Liver (tissue), 10 donors: ENCODE measurements at places on chromosomes 4 and X.

DNA sequence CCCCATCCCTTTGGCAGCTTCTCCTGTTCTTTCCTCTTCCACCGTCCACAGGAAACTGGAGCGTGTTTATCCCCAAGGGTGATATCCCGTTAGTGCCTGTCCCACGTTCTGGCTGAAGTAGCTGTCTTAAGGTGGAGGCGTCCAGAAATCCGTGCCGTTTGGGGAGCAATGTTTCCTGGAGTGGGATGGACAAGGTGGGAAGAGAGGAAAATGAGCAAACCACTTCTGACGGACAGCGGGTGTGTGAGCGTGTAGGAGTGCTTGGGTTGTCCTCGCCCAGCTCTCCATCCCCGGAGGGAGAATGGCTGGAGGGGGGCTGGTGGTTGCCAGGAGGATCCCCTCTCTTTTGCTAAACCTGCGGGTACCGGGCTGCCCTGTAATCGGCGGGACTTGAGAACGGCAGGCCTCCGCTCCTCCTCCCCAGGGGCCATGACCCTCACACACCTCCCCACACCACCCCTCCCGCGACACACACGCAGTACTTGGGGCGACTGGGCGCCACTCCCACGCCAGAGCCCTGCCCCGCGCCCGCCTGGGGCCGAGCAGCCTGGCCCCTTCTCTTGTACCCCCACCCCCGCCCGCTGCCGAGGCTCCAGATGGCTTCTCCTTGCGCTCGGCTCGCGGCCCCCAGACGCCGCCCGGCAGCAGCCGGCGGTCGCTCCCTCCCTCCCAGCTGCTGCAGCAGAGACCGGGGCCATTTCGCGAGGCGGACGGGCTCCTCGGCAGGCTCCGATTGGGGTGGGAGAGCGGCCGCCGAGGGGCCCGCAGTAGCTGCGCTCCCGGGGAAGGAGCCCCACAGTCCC lies 13.9 kb upstream of the PRDM8 start:
- DNase-seq: no peak

- DNase-seq: no peak
Measured at GRCh38 chr4:32661229-32661628, 1941.1 kb downstream of the PCDH7 start.

GRCh38 chr4:26899991-26900390 lies 39.4 kb downstream of the STIM2 start:
- no peak for DNase-seq

- no peak for DNase-seq
Measured at GRCh38 chr4:87785731-87786509, 13.4 kb upstream of the IBSP start.

DNA sequence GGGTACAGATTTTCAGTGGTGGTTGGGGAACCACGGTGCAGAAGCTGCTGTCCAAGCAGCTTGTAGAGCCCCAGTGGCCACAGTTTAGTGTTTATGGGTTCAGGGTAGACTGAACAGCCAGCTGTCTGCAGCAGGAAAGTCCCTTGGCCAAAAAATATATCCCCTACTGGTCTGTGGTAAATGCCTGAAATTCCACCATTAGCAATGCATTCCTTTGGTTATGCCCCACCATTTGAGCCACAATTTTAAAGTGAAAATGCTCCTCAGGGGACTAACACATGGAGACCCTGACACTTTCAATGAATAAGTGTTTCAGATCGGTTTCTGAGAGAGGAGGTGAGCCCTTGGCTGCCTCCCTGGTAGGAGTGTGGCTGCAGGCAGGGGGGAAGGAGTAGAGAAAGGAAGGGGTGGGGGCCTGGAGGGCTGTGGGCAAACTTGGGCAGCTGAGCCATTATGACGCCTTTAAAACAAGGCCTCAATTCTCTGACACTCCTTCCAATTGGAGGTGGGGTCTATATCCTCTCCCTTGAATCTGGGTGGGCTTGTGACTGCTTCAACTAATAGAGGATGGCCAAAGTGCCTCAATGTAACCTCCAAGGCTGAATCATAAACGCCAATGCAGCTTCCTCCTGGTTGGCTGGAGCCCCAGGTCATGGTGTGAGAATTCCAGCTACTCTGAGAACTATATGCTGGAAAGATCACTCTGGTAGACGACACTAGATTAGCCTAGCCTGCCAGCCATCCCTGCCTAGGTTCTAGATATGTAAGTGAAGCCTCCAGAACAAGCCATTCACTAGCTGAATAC lies 75.8 kb upstream of the ATP6AP2 start:
- no peak for DNase-seq

DNA sequence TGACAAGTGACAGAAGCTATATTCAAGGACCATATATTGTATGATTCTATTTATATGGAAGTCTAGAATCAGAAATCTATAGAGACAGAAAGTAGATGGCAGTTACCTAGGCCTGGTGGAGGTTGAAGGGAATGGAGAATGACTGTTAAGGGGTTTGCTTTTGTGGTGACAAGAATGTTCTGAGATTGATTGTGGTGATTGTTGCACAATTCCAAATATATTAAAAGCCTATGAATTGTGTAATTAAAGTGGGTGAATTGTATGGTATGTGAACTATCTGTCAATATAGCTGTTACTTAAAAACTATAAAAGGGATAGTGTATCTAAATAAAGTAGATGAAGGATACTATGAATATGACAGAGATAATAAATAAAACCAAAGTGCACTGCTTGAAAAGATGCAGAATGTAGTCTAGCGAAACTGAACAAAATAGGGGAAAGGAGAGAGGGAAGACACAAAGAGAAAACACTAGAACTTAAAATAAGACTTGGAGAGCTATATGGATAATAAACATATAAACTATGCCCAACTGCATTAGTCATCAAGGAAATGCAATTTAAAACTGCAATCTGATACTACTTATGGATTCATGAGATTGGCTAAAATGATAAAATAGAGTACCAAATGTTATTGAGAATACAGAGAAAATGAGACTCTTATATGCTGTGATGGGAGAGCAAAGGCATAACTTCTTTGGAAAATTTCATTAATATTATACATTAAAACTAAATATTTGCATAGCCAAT lies 82.1 kb upstream of the BANK1 start:
- DNase-seq: no peak

GRCh38 chr4:29277381-29277780 lies 1442.8 kb upstream of the PCDH7 start:
- no peak for DNase-seq

DNA sequence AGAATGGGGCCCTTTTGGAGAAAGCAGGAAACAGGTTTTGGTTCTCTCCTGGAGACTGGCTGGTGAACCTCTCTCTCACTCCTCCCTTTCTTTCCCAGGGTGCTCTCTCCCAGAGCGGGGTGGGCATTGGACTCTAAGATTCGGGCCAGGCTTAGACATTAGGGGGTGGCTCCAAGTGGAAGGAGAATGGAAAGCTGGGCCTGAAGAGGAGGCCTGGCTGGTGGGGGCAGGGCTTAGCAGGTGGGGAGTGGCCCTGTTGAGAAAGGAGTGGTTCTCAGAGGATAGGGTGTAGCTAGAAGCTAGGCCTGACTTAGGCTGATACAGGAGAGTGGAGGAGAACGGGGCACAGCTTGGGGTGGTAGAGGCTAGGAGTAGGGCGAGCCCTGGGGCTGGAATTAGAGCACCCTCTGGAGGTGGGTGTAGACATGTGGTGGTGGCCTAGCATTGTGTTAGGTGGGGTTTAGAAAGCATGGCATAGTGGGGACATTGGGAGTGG lies 5.7 kb downstream of the PLP2 start:
- peak; percentile 68 for DNase-seq

GRCh38 chr4:155849042-155849441 lies 17.0 kb downstream of the ASIC5 start:
- no peak for DNase-seq

DNA sequence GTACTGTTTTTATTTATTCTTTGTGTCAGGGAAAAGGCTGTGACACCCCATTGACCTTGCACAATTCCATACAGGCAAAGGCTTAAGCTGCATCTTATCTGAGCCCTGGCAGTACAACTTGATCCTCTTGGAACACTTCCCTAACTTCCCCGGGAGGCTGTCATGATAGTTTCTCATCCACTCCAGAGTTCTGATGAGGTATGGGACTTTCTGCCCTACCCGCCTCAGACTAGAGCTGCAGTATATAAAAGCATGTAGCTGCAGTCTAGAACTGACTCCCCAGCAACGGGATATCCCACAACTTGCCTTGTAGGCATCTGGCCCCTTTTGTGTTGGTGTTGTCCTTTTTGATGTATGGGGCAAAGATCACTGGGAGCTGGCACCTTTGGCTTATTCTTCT lies 72.7 kb downstream of the FNIP2 start:
- DNase-seq: no peak

DNA sequence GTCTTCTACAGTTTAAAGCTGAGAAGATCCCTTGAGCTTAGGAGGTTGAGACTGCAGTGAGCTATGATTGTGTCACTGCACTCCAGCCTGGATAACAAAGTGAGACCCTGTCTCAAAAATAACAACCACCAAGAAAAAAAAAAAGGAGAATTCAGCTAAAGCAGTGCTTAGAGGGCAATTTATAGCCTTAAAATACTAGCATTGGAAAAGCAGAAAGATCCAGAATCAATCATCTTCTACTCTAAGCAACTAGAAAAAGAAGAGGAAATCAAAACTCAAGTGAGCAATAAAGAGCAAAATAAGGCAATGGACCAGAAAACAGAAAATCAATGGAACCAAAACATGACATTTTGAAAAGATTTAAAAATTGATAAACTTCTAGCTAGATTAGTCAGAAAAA lies 639 bp upstream of the PI4K2B start:
- no peak for DNase-seq

GRCh38 chr4:70688795-70689231 lies 481 bp downstream of the UTP3 start:
- no peak for DNase-seq

DNA sequence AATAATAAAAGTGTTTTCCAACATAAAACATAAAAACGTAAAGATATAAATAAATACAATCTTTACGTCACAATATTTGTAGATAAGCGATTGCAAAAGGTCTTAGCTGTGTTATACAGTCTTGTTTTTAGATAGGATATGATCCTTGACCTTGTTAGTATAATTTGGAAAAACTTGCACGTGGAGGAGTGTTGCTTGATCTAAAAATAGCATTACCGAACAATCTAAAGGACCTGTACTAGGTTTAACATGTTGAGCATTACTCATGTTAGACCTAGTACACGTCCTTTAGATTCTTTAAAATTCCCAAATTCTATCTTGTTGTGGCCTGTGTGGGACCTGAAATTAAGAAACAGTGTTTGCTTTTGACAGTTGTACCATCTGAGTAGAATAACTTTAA lies 1.6 kb downstream of the METAP1 start:
- DNase-seq: no peak

- peak; percentile 41 for DNase-seq
Measured at GRCh38 chr4:15779306-15779705, 1.2 kb downstream of the CD38 start.

DNA sequence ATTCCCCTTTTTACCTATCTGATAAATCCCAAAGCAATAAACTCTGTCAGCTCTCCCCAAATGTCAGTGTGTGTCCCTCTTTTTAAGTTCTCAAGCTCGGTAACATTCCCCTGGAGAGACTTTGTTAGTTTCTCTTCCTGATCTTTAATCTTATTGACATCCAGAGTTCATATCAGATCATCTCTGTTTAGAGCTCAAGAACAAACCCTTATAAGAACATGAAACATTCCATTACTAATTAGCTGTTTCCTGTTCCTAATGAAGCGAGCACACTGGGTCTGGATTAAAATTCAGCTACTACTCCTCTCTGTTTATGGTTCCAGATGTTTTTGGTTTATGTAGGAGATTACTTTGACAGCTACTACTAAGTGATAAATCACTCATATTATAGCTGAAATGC lies 681.5 kb downstream of the DACH2 start:
- DNase-seq: no peak

DNA sequence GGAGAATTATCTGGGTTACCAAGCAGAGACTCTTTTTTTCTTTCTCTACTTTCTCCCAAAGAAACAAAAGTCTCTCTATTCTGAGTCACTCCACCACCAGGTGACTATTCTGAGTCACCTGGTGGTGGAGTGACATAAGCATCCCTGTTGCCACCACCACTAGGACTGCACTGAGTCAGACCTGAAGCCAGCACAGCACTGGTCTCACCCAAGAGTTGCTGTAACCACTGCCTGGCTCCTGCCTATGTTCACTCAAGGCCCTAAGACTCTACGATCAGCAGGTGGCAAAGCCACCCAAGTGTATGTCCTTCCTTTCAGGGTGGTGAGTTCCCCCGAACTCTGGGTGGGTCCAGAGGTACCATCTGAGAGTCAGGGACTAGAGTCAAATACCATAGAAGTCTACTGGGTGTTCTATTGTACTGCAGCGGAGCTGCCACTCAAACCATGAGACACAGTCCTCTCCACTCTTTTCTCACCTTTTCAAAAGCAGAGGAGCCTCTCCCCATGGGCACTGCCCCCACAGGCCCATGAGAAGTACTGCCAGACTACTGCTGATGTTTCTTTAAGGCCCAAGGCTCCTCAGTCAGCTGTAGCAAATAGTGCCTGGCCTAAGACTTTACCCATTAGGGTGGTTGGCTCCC lies 209.6 kb upstream of the IRS4 start:
- DNase-seq: no peak

DNA sequence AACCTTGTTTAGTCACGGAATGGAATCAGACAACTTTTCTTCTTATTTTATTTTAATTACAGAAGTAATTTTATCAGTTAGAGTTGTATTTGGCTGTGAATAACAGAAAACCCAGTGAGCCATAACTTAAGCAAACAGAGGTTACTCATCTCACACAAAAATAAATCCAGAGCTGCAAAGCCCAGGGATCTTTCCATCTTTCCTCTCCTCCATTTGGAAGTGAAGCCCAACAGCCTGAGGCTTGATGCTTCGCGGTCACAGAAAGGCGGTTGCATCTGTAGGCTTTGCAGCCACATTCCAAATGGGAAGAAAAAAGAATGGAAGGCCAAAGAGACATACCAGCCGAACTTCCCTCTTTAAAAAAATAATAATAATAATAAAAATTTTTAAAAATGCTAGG lies 22.6 kb downstream of the CHRNA9 start:
- no peak for DNase-seq

GRCh38 chr4:41620594-41621256 lies 82.8 kb downstream of the LIMCH1 start:
- DNase-seq: no peak

DNA sequence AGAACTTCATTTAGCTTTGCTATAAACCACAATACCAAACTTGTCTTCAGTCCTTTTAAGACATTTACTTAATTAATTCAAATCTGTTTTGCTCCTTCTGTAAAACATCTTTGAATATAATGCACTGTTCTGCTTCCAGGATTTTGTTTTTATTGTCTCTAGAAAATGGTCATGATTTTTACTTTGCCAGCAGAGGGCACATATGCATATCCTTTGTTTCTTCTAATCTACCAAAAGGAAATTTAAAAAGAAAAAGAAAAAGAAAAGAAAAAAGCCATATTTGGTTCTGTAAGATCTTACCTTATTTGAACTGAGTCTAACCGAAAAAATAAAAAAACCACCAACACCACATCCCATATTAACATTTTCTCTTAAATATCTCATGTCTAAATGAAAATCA lies 101.9 kb upstream of the CCSER1 start:
- DNase-seq: no peak

DNA sequence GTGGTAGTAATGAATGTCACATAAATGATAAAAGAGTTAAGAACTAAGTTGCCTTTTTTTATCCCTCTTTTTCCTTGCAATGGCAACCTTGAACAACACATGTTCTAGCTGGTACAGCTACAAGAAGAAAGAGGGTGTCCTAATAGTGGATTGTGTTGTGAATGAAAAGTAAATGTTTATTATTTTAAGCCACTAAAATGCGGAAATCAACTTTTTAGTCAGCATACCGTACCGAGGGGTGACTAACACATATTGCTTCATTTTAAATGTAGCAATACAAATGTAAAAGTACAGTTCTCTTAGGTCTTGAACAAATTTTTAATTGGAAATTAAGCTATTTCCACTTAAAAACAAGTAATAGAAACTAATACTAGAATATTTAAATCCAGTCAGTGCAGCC lies 17.7 kb upstream of the AP1AR start:
- no peak for DNase-seq
